ENCODE measurements at places on chromosomes 5 and 9. TPM values are rescaled to one million over a fixed set of nuclear protein-coding genes. Genes with fewer than 3 reads are reported as not detected.

The DMRT3 gene
- total RNA-seq = not detected

- no peak for DNase-seq
These were observed 37.5 kb downstream of the MAP1B start for GRCh38 chr5:72144762-72145161.

DNA sequence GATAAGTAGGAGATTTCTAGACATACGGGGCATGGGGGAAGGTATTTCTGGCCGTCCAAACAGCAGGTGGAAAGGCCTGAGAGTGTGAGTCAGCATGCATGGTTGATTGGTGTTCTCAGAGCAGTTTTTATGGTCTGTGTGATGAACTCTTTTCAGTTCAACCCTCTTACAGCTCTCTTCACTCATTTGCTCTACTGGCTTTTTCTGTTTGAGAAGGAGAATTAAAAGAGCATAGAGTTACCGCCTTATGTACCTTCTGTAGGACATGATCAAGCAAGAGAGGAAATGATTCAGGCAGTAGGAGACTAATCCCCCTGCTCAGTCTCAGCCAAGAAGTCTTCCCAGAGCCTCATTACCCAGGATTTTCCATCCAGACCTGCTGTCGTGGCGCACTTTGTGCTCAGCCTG lies 92.4 kb downstream of the PRDM6 start:
- DNase-seq = no peak

The SYK gene
- total RNA-seq = not detected

DNA sequence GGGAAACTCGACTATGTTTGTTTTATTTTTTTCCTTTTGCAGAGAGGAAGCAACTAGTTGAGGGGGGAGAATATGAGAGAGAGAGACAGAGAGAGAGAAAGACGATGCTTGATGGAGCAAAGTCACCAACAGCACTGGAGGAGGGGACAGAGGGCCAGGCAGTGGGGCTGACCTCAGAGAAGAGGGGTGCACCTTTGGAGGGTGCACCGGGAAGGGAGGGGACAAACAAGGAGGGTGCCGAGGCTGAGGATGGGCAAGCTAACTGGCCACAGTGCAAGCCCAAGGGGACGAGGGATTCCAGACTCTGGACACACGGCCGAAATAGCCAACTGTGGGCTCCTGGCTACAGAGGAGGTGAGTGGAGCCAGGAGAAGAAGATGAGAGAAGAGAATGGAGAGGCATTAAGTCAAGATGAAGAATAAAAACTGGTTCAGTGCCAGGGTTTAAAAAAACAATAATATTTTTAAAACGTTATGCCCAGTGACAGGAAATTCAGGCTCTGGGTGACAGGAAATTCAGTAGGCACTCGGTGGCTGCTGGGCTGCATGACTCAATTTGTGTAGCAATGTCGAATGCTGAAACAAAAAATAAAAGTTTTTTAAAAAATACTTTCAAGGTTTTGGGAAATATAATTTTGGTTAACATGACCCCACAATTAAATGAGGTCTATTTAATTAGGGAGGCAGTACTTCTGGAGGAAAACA lies 13.3 kb upstream of the GLRX start:
- no peak for DNase-seq

GRCh38 chr9:114884787-114885452 lies 45.5 kb downstream of the TNFSF8 start:
- DNase-seq = no peak

- no peak for DNase-seq
These were observed 45.4 kb downstream of the FGF1 start for GRCh38 chr5:142640316-142641005.

DNA sequence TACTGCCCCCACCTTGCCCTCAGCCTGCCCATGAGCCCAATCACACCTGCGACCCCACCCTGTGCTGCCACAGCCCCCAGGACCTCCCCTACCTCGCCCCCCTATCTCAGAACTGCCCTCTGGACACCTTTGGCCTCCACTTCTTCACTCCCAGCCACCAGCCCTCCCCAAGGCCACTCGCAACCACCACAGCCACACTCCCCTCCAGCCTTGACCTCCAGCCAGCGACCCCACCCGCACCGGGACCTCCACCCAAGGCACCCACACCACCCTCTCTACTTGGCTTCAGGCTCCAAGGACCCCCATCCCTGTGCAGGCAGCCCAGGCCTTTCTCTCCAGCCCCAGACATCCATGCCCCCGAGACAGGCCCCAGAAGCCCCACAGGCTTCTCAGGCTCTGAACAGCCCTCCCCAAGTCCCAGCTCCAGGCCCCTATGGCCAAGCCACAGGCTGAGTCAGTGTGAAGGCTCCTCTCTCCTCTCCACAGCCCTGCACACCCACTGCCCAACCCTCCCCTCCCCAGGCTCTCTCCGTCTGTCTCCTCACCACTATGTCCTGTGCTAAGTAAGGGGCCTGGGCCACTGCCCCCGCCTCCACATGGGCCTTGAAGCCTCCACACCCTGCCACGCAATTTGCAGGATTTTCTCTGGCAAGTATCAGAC lies 2.0 kb downstream of the AK1 start:
- DNase-seq = no peak

DNA sequence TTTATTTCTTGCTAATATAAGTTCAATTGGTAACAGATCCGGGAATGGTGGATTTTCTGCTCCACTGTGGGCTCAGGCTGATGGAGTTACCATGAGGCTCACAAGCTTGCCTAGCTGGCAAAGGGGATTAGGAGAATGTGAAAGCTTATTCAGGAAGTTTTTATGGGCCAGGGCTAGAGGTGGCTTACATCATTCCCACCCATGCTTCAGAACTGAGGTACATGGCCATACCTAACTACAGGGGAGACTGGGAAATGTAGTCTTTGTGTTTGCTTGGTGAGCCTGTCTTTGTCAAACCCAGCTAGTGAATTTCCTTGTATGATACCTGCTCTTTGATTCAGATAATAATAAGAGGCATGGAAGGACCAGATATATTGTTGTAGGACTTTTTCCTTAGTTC lies 105.9 kb upstream of the DHFR start:
- DNase-seq = no peak

GRCh38 chr5:155726267-155726666 lies 600.7 kb upstream of the SGCD start:
- no peak for DNase-seq

- DNase-seq = no peak
These were observed 20.5 kb downstream of the EQTN start for GRCh38 chr9:27276193-27277030.

DNA sequence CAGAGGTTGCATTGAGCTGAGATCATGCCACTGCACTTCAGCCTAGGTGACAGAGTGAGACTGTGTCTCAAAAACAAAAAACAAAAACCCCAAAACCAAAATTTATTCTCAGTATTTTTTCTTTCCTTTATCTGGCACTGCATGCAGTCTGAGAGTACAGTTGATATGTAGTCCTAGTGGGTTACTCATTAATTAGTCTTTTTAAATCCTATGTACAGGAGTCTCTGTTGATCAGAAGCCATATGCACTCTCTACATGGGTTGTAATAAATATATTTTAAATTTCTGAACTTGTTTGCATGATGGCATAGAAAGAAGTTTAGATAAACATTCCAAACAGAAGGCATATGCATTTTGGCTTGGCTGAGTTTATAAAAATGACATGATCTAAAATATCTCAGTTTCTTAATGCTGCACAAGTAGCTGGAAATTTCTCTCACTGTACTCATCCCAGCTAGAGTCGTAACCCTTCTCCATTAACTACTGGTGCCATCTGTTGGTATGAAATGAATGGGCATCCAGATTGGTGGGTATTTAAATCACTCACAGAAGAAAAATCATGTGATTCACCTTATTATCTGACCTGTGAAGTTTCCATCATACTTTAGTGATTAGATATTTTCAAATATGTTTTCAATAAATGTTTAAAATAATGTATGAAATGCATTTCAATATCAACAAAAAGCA lies 284.8 kb downstream of the CTNND2 start:
- no peak for DNase-seq

DNA sequence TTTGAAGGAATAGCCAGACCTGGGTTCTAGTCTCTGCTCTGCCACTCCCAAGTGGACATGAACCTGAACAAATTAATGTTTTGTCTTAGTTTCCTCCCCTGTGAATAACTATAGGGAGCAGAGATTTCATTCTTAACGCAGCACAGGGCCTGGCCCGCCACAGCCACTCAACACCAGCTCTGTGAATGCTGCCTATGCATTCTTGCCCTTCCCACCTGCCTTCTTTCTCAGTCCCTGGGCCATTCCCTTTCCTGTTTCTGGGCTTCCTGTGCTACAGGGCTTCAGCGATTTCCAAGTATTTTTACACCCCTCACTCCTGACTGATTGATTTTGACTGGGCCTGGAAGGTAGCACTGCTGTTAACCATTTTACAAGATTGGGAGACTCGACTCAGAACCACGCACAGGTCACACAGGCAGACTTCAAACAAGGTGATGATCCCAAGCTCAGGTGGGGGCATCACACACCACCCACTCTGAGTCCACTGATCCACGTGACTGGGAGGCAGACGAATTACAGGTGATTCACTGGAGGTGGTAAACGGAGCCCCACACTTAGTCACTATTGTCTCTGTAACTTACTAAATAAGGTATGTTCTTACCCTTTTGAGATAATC lies 21.4 kb downstream of the PTPN3 start:
- DNase-seq = no peak

The FBN2 gene
- not detected for total RNA-seq

DNA sequence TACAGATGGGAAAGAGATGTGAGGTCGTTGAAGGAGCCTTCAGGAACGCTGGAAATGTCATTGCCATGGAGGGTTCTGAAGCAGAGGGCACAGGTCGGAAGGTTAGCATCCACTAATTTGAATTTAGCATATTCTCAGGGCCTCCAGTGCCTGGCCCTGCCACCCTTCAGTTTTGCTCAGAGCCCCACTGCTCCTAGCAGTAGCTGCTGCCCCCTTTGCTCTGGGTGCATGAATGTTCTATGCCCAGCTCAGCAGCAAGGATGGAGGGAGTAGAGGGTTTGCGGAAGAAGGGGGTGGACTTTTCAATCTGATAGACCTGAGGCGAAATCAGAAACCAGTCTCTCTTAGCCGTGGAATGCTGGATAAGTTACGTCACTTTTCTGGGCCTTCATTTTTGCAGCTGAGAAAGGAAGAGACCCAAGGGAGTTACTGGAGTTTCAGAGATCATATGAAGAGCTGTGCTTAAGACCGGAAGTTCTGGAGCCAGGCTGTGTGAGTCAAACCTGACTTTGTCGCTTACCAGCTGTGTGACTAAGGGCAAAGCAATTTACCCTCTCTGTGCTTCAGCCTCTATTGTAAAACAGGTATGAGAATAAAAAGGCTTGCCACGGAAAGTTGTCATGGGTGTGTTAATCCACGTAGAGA lies 133.2 kb upstream of the PANK3 start:
- no peak for DNase-seq

DNA sequence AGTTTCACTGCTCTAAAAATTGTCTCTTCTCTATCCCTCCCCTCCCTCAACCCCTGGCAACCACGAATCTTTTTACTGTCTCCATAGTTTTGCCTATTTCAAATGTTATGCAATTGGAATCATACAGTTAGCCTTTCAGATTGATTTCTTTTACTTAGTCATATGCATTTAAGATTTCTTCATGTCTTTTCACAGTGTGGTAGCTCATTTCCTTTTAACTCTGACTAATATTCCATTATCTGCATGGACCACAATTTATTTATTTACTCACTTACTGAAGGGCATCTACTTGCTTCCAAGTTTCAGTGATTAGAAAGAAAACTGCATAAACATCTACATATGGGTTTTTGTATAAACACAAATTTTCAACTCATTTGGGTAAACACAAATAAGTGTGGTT lies 372.3 kb downstream of the CDH18 start:
- DNase-seq = no peak

- no peak for DNase-seq
These were observed 41.2 kb upstream of the SPRY4 start for GRCh38 chr5:142366007-142366406.

DNA sequence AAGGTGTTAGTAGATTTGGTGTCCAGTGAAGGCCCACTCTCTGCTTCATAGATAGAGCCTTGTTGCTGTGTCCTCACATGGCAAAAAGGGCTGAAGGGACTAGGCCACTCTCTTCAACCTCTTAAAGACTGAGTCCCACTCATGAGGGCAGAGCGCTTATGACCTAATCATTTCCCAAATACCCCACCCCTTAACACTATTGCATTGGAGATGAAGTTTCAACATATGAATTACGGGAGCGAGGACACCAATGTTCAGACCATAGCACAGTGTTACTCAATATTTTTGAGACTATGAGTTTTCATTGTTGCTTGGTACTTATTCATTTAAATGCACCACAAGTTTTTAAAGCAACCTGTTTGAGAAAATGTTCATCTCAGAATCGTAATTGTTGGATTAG lies 8.8 kb upstream of the OTULINL start:
- no peak for DNase-seq

GRCh38 chr5:134136771-134137170 lies 22.3 kb downstream of the TCF7 start:
- DNase-seq = peak; percentile 22

DNA sequence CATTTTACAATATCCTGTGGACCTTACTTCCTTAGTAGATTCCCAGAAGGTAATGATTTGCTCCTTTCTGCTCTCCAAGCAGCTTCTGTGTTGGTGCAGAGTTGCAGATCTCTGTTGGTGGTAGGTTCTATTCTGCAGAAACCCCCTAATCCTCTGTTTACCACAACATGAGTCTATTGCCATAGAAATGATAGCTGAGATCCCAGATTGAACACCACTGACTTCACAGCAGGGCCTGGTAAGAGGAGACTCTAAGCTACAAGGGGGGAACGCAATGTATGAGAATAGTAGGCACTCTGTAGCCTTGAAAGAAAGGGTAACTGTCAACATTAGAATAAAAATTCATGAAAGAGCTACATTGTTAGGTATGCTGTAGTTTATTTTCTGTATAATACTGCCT lies 59.5 kb downstream of the MUSK start:
- DNase-seq = no peak

DNA sequence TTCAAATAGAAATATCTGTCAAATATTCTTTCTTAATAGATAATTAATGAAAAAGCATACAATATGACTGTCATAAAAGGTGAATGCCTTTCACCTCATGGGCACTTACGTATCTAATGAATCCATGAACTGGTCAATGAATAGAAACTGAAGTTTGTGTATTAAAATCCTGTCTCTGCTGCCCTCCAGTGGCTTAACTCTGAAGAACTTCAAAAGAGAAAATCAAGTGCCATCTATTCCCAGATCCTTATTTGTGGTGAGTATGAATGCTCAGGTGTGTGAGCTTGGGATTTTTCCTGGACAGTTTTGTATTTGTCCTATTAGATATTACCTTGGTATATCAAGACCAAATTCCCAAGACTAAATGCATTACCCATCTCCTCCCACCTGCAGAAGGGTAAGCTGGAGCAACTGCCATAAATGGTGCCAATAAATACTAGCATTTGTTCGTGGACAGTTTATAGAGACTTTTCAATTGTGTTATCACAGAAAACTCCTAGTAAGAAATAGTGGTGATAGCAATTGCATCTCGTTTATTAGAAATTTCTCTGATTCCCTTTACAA lies 44.0 kb upstream of the SVEP1 start:
- DNase-seq = no peak

The CBY3 gene
- total RNA-seq = 0.67 TPM

GRCh38 chr5:180495292-180495691 lies 1.1 kb downstream of the CNOT6 start:
- no peak for DNase-seq

- peak; percentile 70 for DNase-seq
These were observed 381.4 kb downstream of the GADD45G start for GRCh38 chr9:89986190-89986589.

Measured in activated CD4-positive, alpha-beta memory T cell treated with anti-CD3 and anti-CD28 coated beads for 36 hours (primary cell).